Pancreas (tissue), 10 donors: ENCODE measurements at places on chromosomes 2 and 18.
A peak's percentile ranks its signal among the peaks of the same experiment; 100 is the strongest.

DNA sequence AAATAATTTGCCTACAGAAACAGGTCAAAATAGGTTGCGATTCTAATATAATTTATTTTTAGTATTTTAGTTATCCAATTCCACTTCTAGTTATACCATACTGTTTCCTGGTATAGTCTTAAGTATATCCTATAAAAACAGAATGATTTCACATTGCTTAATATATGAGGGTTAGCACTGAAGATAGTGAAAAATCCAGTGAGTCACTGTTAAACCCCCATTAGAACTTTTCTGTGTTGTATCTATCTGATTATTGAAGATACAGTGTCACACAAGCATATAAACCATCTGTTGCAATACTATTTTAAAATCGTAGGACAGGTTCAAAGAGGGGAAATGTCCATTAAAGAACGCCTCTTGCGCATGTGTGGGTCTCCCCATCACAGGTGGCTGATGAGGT, 110.0 kb downstream of the FEZ2 start:
- no peak for DNase-seq

GRCh38 chr2:109517118-109517889, 96.5 kb downstream of the SEPTIN10 start:
- no peak for DNase-seq

GRCh38 chr2:199160677-199161465, 296.9 kb downstream of the SATB2 start:
- no peak for DNase-seq

- DNase-seq, result no peak
Measured at GRCh38 chr18:32335228-32335627, 135.5 kb downstream of the GAREM1 start.

GRCh38 chr2:50615291-50615690, 416.6 kb downstream of the NRXN1 start:
- no peak for DNase-seq

GRCh38 chr2:190891889-190892288, 11.3 kb downstream of the GLS start:
- no peak for DNase-seq

GRCh38 chr2:185242462-185242861, 496.1 kb upstream of the FSIP2 start:
- DNase-seq, result no peak

DNA sequence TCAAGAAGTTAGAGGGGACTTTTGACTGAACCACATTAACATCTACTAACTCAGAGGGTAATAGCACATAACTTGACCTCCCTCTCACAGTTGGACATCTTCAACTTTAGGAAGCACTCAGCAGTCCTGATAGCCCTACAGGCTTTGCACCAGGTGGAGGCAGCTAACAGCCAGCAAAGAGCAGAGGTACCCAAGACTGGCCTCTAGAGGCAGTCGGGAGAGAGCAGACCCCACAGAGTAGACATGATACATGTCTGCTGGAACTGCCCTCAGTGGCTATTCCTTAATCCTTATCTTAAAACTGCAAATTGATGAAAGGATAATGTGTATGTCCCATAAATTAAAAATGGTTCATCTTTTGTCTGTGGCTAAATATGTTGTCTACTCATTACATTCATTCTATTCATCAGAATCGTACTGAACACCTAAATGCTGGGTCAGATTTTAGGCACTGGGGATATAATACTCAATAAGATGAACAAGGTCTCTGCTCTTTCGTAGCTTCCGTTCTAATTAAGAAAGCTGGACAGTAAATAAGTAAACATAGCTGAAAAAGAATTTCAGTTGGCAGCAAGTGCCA, 49.8 kb downstream of the CAB39 start:
- DNase-seq, result no peak

- peak; percentile 65 for DNase-seq
Measured at GRCh38 chr2:64873472-64873924, 115.7 kb upstream of the SLC1A4 start.

DNA sequence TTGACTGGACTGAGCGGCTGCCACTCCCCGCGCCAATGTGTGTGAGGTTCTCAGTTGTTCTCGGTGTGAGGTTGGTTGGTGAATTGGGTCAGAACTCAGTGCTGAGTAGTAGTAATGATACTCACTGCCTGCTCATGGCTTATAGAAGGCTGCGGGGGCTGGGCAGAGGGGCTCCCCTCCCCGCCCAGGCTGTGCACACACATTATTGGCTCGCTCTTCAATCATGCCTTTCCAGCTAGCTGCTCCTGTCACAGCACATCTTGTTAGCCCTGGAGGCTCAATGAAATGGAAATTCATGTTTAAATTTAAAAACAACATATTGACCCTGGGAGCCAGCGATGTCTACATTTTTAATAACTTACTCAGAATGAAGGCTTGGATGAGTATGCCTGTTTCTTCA, 152.8 kb downstream of the CELF4 start:
- no peak for DNase-seq

- no peak for DNase-seq
Measured at GRCh38 chr18:2797951-2798350, 48.9 kb upstream of the EMILIN2 start.

DNA sequence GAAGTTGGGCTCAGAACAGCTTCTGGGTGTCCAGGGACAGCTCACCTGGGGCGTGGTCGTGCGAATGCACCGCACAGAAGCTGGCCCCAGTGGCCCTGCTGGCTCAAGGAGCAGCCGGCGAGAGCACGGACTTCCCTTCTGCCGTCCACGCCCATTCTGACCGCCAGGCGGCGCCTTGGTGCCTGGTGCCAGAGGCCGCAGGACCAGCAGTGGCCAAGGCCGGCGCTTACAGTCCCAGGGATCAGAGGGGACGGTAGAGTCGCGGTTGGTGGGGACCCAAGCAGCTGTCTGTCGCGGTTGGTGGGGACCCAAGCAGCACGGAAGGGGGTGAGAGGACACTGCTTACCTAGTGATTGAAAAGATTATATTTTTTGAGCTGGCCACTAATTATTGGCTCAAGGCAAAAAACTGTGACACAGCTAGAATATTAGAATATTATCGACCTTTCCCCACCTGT, 25.7 kb downstream of the NPPC start:
- peak; percentile 94 for DNase-seq

DNA sequence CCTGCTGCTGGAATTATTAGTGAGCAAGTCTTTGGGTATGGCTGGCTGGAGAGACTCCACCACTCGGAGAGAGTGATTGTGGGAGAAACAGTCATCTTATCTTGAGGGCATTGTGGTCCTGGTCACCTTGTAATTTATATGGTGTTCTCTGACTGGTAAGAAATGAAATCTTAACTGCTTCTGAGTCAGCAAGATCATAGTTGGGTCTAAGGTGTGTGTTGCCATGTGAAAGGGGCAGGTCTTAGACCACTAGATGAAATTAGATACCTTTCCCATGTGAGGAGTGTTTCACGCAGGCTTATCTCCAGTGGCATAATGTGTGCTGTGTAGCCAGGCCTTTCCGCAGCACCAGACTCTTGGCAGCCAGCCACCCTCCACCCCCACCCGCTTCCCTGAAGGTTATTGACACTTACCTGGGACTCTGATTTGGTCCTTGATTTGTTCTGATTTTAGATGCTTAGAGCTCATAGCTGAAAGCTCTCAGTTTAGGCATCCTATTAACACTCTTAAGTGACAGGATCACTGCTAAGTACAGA, 7.7 kb downstream of the MAPRE3 start:
- peak; percentile 81 for DNase-seq

- no peak for DNase-seq
Measured at GRCh38 chr2:239231231-239232194, 169.3 kb downstream of the HDAC4 start.

DNA sequence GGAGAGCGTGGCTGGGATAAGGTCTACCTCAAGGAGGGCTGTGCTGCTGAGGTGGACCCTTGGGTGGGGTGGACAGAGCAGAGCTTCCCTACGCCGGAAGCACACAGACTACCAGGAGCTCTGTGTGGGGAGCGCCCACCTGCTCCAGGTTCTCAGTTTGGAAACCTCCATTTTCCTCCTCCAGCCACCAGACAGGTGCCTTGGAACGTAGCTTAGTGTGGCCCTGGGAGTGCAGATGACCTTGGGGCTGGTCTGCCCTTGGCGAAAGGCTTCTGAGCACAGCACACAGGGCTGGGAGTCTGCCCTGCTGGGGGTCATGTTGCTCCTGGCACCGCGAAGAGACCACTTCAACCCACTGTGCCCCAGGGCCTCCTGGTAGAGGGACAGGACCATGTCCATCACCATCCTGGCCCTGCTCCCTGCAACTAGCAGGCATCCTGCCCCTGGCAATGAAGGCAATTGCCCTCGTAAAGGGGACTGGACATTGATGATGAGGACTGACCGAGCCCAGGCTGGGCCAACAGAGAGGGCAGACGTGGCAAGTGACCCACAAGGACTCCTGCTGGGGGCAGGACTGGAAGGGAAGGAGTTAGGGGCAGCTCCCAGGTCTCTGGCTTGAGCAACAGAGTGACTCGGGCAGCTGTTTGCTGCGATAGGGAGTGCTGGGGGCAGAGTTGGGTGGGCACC, 214.7 kb downstream of the CYP26B1 start:
- DNase-seq, result no peak

- DNase-seq, result peak; percentile 80
Measured at GRCh38 chr18:32349728-32350395, 120.8 kb downstream of the GAREM1 start.

- no peak for DNase-seq
Measured at GRCh38 chr2:31811482-31811881, 199.3 kb downstream of the MEMO1 start.

- no peak for DNase-seq
Measured at GRCh38 chr18:23458830-23459529, 5.9 kb downstream of the RIOK3 start.

GRCh38 chr18:79972720-79973119, 8.3 kb downstream of the HSBP1L1 start:
- DNase-seq, result no peak

DNA sequence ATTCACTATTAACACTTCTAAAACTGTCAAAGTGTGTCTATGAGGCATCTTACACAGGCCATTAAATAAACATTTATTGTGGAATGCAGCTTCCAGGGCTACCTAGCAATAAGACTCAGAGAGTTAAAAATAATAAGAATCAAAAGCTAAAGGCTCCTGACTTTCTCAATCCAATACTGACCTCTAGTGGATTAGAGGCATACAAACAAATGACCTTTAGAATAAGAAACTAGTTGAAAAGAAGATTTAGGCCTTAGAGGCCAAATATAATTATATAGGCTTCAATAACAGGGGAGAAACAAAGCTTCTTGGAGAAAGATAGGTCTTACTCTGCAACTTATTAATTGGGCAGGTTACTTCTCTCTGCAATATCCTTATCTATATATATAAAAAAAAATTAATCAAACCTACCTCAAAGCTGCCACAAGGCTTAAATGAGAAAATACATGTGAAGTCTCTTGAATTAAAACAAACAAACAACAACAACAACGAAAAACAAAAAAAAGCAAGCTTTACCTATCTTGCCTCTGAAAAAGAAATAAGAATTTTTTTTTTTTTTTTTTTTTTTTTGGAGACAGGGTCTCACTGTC, 246.1 kb downstream of the EXOC6B start:
- no peak for DNase-seq

- DNase-seq, result no peak
Measured at GRCh38 chr2:115491186-115491793, 1048.8 kb downstream of the DPP10 start.

- no peak for DNase-seq
Measured at GRCh38 chr2:44817256-44817655, 124.2 kb upstream of the SIX3 start.

DNA sequence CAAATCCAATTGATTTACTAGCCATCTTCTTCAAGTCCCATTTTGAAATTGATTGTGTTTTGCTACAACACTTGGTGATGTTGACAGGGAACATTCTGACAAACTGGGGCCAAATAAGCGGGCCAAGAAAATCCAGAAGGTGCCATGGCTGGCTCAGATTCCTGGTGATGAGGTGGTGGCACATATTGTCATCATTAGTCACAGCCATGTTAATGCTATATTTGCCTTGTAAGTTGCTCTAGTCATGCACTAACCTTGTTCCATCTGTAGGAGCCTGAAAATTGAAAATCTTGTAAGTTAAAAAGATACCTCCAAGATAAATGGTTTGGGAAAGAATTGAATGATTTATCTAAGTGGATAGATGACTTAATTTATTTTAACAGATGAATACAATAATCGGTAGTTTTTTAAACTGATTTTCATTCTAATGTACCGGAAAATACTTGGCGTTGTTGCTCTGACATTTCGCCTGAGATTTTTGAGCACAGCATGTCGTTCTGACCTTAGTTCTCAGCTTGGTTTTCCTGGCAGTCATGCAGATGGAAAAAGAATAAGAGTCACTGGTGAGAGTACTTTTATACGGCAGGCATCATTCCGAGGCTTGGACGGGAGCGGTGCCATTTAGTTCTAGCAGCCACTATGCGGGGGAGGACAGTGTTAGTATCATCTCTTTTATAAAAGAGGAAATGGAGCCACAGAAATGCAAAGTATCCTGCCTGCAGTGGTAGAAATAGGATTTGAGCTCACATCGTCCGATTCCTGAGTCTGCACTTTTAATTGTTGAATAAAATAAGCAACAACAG, 133.9 kb downstream of the ZNF532 start:
- no peak for DNase-seq

GRCh38 chr2:121294881-121295840, 10.2 kb upstream of the TFCP2L1 start:
- DNase-seq, result no peak

DNA sequence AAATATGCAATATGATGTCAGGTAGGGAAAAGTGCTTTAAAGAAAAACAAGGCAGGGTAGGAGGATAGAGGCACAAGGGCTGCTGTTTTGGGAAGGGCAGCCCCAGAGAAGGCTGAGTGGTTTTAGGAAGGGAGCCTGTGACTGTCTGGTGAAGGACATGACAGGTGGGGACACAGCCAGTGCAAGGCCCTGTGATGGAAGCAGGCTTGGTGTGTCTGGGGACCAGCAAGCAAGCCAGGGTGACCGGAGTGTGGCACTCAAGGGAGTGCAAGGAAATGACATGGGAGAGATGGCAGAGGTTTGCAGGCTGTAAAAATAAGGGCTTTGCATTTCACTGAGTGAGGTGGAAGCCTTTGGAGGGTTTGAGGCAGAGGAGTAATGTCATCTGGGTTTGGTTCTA, 62.0 kb downstream of the LTBP1 start:
- no peak for DNase-seq

DNA sequence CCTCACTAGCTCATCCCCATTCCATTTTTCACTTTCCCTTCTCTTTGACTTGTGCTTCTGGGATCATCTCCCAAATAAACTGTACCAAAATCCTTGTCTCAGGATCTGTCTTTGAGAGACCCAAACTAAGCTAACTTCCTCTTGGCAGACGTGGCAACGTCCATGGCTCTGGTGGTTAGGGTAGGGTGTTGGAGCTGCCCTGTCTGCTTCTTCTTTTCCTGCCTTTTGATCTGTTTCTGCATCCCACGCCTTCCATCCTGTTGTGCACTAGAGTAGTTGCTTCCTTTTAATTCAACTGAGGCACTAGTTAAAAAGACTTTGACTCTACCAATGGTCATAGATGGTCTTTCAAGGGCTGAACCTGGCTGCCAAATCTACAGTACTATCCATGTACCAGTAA, 5.5 kb upstream of the MAP4K4 start:
- DNase-seq, result no peak
